ENCODE measurements at places on chromosomes 12 and 14. TPM values are rescaled to one million over a fixed set of nuclear protein-coding genes. Genes with fewer than 3 reads are reported as not detected.

The APOLD1 gene
- 4.7 TPM for total RNA-seq

The MFAP5 gene
- 0.61 TPM for total RNA-seq

The OASL gene
- 0.35 TPM for total RNA-seq

The LIN7A gene
- total RNA-seq = 16.2 TPM

The KRT3 gene
- not detected for total RNA-seq

The NGB gene
- total RNA-seq = not detected

DNA sequence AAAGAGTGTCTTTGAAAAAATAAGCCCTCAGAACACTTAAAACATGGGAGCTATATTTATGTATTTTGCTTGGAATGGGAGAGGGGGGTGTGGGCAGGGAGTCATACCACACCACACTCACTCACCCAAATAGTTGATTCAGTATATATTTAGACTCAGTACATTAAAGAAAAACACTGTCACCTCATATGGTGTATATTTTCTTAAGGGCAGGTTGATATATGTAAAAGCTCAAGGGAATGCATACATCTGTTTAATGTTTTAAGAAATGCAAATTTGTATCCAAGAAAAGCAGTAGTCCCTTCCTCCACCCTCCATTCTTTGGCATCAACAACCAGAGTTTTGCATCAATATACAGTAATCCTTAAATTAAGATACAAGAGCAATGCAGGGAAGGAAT is 1.4 kb downstream of the NFYB start:
- DNase-seq = no peak
- H3K36me3 ChIP-seq = peaks cover 3% of the 10 kb centered on the region
- H3K27me3 ChIP-seq = no peaks in the 10 kb centered on the region
- peak overlapping the region; percentile 34 for H3K27ac ChIP-seq
- peaks cover 8% of the 10 kb centered on the region for H3K4me1 ChIP-seq

DNA sequence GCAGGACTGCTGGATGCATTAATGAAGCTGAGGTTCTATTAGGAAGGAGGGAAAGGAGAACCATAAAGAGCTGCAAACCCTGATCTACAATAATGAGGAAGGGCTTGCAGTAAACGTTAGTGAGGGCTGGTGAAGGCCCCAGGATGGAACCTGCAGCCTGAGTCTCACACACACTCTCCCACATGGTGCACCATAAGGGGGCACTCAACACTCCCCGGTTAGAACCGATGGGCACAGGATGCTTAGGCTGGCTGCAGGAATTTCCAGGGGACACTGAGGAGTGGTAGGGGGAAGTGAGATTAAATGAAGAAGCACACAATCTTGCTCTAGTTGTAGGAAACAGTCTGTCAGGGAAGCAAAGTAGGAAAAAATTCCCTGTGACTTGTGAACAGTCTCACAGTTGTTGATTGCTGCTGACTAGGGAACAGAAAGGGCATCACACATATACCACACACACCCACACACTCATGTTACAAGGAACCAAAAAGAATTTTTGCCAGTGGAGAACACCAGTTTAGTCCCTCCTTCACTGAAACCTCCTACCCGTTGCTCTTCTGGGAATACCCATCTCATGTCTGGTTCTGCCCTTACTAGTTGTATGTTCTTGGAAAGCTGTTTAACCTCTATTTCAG is 56.2 kb upstream of the FERMT2 start:
- DNase-seq = no peak
- H3K4me3 ChIP-seq = no peak overlapping the region
- peaks cover 10% of the 10 kb centered on the region for H3K4me1 ChIP-seq
- no peaks in the 10 kb centered on the region for H3K36me3 ChIP-seq

DNA sequence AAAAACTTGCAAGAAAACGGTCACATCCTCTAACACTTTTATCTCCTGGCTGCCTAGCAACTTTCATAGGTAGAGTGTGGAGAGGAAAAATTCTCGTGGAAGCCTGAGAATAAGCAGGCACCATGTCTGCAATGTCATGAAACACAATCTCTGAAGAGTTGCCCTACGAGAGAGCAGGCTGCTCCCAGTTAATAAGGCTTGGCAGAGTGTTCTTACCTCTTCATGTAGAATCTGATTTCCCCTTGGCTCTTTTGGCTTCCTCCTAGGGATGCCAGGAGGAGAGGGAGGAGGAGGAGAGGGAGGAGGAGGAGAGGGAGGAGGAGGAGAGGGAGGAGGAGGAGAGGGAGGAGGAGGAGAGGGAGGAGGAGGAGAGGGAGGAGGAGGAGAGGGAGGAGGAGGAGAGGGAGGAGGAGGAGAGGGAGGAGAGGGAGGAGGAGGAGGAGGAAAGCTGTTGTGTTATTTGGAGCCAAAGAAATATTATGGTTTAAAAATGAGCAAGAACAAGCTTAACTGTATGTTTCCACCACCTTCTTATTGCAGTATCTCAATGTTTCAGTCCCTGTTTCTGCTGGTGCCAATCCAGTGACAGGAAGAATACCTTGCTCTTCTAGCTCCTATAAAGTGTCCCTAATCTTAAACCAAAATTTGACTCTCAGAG is 52.9 kb downstream of the EGLN3 start:
- no peaks in the 10 kb centered on the region for H3K36me3 ChIP-seq
- DNase-seq = no peak
- H3K4me3 ChIP-seq = no peak overlapping the region
- H3K4me1 ChIP-seq = 0 out of 2 replicates have a peak, but pooled peaks cover 1% of the 10 kb centered on the region

DNA sequence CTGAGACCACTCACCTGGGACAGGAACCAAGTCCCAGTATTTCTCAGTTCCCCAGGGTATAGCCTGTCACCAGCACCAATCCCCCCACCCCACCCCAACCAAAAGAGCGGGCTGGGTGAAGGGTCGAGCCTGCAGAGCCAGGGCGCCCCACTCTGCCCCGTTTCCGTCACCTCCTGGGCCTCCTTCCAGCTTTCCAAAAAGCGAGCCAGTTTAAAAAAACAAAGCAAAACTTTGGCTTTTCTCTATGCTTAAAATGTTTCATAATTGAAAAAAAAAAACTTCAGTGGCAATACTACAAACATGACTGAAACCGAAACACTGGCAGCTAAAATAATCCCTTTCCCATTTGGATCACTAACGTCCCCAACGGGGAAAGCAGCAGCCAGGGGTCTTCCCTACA is 7.5 kb downstream of the CAMKK2 start:
- no peak overlapping the region for H3K4me3 ChIP-seq
- H3K27me3 ChIP-seq = no peaks in the 10 kb centered on the region
- no peaks in the 10 kb centered on the region for H3K36me3 ChIP-seq

- H3K36me3 ChIP-seq = peaks cover 1% of the 10 kb centered on the region
- no peaks in the 10 kb centered on the region for H3K4me1 ChIP-seq
- no peak overlapping the region for H3K4me3 ChIP-seq
- peak overlapping the region; percentile 14 for H3K27ac ChIP-seq
Measured at GRCh38 chr12:3042826-3043225, 34.4 kb upstream of the TSPAN9 start.

DNA sequence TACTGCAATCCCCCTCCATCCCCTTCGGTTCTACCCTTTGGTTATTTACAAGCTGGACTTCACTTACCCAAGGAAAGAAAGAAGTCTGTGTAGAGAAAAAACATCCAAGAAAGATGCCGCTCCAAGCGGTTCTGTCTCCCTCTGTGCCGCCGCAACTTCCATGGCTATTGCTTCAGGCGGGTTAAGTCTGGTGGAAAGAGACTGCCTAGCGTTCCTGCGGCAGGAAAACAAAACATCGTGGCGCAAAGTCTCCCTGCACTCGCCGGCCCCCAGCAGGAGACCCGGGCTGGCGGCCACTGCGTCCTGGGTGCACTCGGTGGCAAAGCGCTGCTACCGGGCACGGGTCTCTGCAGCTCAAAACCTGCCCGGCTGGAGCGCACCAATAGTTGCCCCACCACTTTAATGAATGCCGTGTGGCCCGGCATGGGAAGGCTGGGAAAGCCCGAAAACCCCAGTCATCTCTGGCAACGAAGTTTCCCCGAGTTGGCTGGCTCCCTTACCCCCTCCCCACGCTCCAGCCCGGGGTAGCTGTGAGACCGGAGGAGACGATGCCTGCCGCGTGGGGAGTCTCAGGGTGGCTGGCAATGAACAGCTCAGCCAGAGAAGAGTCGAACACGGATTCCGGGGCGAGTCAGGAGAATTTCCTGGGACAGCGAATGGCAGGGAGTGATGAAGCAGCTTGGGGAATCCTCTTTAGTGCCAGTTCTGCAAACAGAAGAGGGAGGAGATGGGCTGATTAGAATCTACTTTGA is 3.5 kb upstream of the KCNK10 start:
- H3K36me3 ChIP-seq = no peaks in the 10 kb centered on the region
- no peaks in the 10 kb centered on the region for H3K27me3 ChIP-seq

DNA sequence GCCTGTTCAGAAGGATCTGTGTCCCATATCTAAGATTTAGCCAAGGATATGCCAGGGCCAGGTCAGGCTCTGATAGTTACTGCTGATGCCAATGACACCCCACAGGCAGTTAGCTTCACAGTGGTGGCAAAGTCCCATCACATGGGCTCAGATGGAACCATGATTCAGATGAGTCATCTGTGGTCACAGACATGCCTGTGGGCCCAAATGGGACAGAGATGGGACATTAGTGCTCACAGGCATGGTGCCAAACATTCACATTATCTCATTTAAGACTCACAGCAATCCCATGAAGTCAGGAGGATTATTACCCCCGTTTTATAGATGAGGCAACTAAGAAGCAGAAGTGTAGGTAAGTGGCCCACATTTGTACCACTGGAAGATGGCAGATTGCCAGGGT is 207.8 kb downstream of the DPF3 start:
- H3K4me3 ChIP-seq = no peak overlapping the region
- no peaks in the 10 kb centered on the region for H3K27me3 ChIP-seq
- H3K4me1 ChIP-seq = no peaks in the 10 kb centered on the region

DNA sequence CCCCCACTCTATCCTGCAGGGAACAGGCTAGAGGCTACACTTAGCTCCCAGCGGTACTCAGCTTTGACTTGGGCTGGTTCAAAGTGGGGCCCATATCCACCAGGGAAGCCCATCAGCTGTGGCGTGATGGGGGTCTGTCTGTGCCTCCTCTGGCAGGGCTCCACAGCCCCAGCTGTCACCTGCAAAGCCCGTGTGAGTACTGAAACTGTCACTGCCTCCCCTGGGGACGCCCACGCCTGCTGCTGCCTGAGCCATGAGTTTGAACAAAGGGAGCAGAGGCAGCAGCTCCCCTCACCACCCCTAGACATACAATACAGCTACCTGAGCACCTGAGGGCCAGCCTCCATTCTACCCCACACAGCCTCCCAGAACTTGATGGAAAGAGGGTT is 5.0 kb downstream of the REM2 start:
- H3K4me1 ChIP-seq = no peaks in the 10 kb centered on the region
- H3K27ac ChIP-seq = no peak overlapping the region
- no peaks in the 10 kb centered on the region for H3K36me3 ChIP-seq
- no peak for DNase-seq

DNA sequence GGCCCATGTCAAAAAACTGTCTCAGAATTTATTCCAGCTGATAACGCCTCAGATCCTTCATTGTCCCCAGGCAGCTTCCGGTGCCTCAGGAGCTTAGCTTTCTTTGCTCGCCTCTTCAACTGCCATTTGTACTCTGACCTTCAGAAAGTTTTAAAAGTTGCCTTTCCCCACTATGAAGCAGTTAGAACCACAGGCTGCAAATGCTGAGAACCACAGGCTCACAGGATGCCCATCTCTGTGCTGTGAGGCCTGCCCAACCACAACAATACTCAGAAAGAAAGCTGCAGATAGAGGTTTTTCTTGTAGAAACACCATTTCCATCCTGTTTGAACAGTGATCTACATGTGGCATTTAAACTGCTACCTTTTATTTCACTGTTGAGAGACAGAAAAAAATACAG is 131.1 kb downstream of the PRKCH start:
- DNase-seq = no peak
- H3K27ac ChIP-seq = no peak overlapping the region
- no peaks in the 10 kb centered on the region for H3K27me3 ChIP-seq
- H3K36me3 ChIP-seq = no peaks in the 10 kb centered on the region
- no peaks in the 10 kb centered on the region for H3K4me1 ChIP-seq

DNA sequence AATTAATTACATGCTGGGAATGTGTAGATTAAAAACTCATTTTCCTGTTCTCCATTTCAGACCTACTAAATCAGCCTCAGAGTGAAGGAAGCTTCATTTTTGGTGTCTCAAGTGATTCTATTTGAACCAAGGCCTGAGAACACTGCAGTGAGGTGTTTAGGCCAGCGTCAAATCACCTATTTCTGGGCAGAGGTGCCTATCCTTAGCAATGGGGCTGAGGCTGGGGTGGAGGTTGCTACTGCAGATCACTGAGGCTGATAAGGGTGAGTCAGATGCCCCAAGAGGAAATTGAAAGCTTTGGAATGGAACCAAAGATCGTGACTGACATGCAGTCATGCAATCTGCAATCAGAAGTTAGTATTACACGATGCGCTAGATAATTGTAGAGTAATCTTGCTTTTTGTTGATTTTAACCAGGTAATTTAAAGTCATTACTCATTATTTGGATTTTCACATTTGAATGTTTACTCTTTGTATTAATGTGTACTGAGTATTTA is 4.4 kb downstream of the TXNRD1 start:
- peak overlapping the region; percentile 2 for H3K27ac ChIP-seq
- no peaks in the 10 kb centered on the region for H3K27me3 ChIP-seq
- peaks cover 17% of the 10 kb centered on the region for H3K4me1 ChIP-seq

- no peak overlapping the region for H3K4me3 ChIP-seq
- no peak for DNase-seq
- no peak overlapping the region for H3K27ac ChIP-seq
- no peaks in the 10 kb centered on the region for H3K27me3 ChIP-seq
- H3K4me1 ChIP-seq = no peaks in the 10 kb centered on the region
- no peaks in the 10 kb centered on the region for H3K36me3 ChIP-seq
Measured at GRCh38 chr12:41336041-41336549, 148.0 kb downstream of the PDZRN4 start.

- DNase-seq = no peak
- H3K4me1 ChIP-seq = peaks cover 11% of the 10 kb centered on the region
- H3K36me3 ChIP-seq = no peaks in the 10 kb centered on the region
- no peaks in the 10 kb centered on the region for H3K27me3 ChIP-seq
- H3K27ac ChIP-seq = no peak overlapping the region
Measured at GRCh38 chr12:64082116-64082515, 140.0 kb downstream of the KICS2 start.

- H3K4me3 ChIP-seq = no peak overlapping the region
- no peak overlapping the region for H3K27ac ChIP-seq
- DNase-seq = no peak
- no peaks in the 10 kb centered on the region for H3K36me3 ChIP-seq
- no peaks in the 10 kb centered on the region for H3K27me3 ChIP-seq
- no peaks in the 10 kb centered on the region for H3K4me1 ChIP-seq
Measured at GRCh38 chr14:74834692-74835392, 41.1 kb downstream of the PROX2 start.

DNA sequence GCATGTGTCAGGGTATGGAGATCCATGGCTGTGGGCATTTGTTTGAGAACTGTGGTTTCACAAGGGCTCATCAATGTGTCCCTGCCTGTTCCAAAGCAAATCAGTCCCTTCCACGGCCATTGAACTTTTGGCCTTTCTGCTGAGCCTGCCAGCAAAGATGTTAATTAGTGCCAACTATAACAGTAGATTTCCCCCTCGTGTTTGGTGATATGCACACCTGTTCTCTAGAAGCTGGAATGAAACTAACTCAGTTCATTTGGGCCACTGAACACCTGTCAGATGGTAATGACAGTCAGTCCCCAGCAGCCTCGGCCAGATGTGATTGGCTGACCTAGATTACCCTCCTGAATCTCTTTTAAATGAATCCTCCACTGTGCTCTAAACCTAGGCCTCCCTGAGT is 43.2 kb downstream of the IRAK3 start:
- H3K27me3 ChIP-seq = no peaks in the 10 kb centered on the region
- no peak overlapping the region for H3K4me3 ChIP-seq
- peaks cover 6% of the 10 kb centered on the region for H3K4me1 ChIP-seq
- H3K27ac ChIP-seq = no peak overlapping the region

GRCh38 chr14:42628602-42629001 is 1021.9 kb downstream of the LRFN5 start:
- no peak for DNase-seq
- H3K36me3 ChIP-seq = no peaks in the 10 kb centered on the region
- H3K4me1 ChIP-seq = no peaks in the 10 kb centered on the region
- H3K4me3 ChIP-seq = no peak overlapping the region
- no peak overlapping the region for H3K27ac ChIP-seq

Measured in Caco-2 (cell line).